ENCODE measurements at places on chromosomes 7 and 10. TPM values are rescaled to one million over a fixed set of nuclear protein-coding genes. Genes with fewer than 3 reads are reported as not detected.

DNA sequence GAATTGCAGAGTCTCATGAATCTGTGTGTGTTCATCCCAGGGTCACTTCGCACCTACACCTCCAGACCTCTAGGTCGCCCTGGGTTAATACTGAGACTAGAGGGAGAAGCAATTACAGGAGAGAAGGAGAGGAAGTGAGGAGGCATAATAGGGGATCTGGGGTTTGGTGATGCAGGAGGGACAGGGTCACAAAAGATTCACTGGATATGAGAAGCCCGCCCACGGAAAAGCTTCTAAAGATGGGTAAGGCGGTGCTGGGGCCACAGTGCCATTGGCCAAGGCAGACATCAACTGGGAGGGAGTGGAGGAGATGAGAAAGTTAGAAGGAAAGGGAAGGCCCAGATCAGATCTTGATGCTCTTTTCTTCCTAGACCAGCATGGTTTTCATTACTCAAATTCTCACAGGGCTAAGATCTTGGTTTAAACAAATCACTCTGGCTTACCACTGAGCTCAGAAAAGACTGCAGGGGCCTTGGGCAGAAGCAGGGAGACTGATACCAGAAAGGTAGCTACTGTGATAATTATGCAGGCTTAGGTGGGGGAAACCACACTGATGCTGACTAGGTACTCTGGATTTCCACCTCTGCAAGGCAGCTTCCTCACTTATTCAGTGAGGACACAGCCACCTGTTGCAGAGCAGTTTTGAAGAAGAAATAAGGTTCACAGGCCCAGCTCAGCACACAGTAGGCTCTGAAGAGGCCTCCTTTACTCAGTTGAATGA, 17.4 kb upstream of the ZNF273 start:
- no peak overlapping the region for H3K4me3 ChIP-seq
- no peaks in the 10 kb centered on the region for H3K27me3 ChIP-seq
- peaks cover 19% of the 10 kb centered on the region for H3K4me1 ChIP-seq
- peak; percentile 68 for DNase-seq

DNA sequence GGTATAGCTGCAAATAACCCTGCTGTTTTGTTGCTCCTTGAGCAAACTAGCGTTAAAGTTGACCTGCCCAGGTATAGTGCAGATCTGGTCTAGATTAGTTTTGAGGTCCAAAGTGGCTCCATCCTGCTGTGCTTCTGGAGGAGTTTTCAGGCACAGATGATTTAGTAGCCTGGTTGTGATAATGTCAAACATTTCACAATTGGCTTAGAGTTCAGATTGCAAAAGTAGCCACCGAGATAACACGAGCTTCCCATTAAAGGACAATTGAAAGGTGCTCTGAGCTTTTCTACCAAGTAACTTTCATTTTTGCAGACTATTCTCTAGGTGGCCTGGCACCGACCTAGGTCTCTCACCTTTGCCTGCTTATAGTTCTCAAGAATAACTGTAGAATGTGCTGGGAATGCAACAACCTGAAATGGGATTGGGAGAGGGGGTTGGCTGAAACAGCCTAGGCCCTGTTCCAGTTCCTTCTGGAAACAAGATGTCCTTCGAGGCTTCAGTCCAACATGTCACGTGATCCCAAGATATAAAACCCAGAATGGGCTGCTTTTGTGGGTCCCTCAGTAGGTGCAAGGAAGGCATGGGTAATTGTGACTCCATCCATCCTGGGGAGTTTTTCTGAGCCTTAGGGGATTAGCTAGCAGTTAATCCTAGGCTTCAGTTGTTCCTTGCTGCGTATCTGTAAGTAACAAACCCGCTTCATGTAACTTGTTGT, 201.0 kb downstream of the CHRM2 start:
- DNase-seq, result no peak
- H3K27ac ChIP-seq, result no peak overlapping the region
- H3K4me1 ChIP-seq, result peaks cover 10% of the 10 kb centered on the region
- no peaks in the 10 kb centered on the region for H3K36me3 ChIP-seq
- H3K27me3 ChIP-seq, result no peaks in the 10 kb centered on the region
- no peak overlapping the region for H3K4me3 ChIP-seq

DNA sequence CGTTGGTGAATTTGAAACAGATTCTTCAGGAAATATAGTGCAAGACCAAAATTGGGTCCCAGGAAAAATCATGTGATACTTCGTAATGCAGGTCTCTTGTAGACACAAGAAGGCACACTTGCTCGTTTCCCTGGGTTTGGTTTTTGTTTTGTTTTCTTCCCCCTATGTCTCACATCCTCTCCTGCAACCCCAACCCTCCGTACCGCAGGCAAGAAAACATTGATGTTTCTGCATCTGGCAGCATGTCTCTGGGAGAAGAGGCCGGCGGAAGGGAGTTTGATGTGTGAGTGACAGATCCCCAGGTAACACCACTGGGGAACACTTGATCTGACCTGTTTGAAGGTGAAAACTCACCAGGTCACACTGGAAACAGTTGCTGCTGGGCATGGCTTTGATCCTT, 718.5 kb downstream of the AUTS2 start:
- DNase-seq, result no peak
- no peak overlapping the region for H3K27ac ChIP-seq
- H3K27me3 ChIP-seq, result no peaks in the 10 kb centered on the region
- H3K4me1 ChIP-seq, result no peaks in the 10 kb centered on the region

GRCh38 chr7:49731836-49732235, 41.6 kb upstream of the VWC2 start:
- no peaks in the 10 kb centered on the region for H3K4me1 ChIP-seq
- H3K4me3 ChIP-seq, result no peak overlapping the region
- no peaks in the 10 kb centered on the region for H3K27me3 ChIP-seq
- H3K36me3 ChIP-seq, result no peaks in the 10 kb centered on the region
- DNase-seq, result no peak
- no peak overlapping the region for H3K27ac ChIP-seq

DNA sequence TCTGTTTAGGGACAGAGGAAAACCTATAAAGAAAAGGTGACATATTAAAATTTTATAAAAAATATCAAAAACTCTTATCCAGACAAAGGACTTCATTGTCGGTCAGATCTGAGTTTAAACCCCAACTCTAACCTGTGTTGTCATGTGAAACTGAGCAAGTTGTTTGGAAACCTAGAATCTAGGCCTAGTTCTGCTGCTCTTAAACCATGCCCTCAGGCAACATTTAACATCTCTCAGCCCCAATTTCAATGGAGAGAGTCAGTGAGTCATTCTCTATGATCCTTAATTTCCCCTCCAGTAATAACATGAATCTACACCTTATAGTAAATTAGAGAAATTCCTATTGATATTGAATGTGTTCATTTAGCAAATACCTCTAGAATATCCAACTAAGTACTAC, 192.3 kb downstream of the IMMP2L start:
- DNase-seq, result no peak
- H3K4me1 ChIP-seq, result no peaks in the 10 kb centered on the region
- H3K27ac ChIP-seq, result no peak overlapping the region
- H3K36me3 ChIP-seq, result no peaks in the 10 kb centered on the region
- H3K27me3 ChIP-seq, result no peaks in the 10 kb centered on the region
- H3K4me3 ChIP-seq, result no peak overlapping the region

DNA sequence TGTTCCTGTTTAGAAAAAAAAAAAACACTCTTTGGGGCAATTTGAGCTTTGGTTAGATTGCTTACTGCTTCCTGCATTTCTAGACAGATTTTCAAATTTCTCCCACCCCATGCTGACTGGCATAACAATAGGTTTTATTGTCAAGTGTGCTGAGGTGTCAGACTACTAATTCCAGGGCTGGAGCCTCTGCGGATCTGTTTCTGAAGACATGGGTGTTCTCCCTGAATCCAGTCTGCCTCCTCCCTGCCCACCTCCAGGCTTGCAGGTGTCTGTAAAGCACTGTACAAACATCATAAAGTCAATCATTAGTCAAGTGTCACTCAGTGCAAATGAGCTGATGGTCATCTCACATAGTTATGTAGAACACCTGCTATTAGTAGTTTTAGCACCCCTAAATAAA, 292.4 kb downstream of the GATA3 start:
- no peaks in the 10 kb centered on the region for H3K36me3 ChIP-seq
- H3K27ac ChIP-seq, result no peak overlapping the region
- H3K4me1 ChIP-seq, result no peaks in the 10 kb centered on the region
- H3K4me3 ChIP-seq, result no peak overlapping the region
- H3K27me3 ChIP-seq, result peaks cover 38% of the 10 kb centered on the region

GRCh38 chr10:133324198-133324792, 12.4 kb downstream of the CALY start:
- H3K27ac ChIP-seq, result no peak overlapping the region
- no peaks in the 10 kb centered on the region for H3K36me3 ChIP-seq
- peaks cover 24% of the 10 kb centered on the region for H3K4me1 ChIP-seq
- peaks cover 80% of the 10 kb centered on the region for H3K27me3 ChIP-seq
- no peak for DNase-seq

GRCh38 chr7:105285118-105285874, 103.4 kb downstream of the SRPK2 start:
- H3K4me3 ChIP-seq, result no peak overlapping the region
- H3K27me3 ChIP-seq, result no peaks in the 10 kb centered on the region
- H3K4me1 ChIP-seq, result no peaks in the 10 kb centered on the region
- H3K27ac ChIP-seq, result no peak overlapping the region
- no peaks in the 10 kb centered on the region for H3K36me3 ChIP-seq
- DNase-seq, result no peak

GRCh38 chr10:1406132-1406966, 331.0 kb downstream of the ADARB2 start:
- H3K27ac ChIP-seq, result no peak overlapping the region
- H3K27me3 ChIP-seq, result no peaks in the 10 kb centered on the region
- H3K4me3 ChIP-seq, result no peak overlapping the region
- no peaks in the 10 kb centered on the region for H3K4me1 ChIP-seq
- H3K36me3 ChIP-seq, result no peaks in the 10 kb centered on the region

GRCh38 chr10:34809796-34810195, 5.3 kb downstream of the PARD3 start:
- H3K27ac ChIP-seq, result peak overlapping the region; percentile 22
- no peak overlapping the region for H3K4me3 ChIP-seq
- no peak for DNase-seq
- no peaks in the 10 kb centered on the region for H3K27me3 ChIP-seq

- no peak overlapping the region for H3K4me3 ChIP-seq
- H3K4me1 ChIP-seq, result peaks cover 44% of the 10 kb centered on the region
- H3K27me3 ChIP-seq, result no peaks in the 10 kb centered on the region
Measured at GRCh38 chr10:110863361-110863760, 8.4 kb upstream of the PDCD4 start.

DNA sequence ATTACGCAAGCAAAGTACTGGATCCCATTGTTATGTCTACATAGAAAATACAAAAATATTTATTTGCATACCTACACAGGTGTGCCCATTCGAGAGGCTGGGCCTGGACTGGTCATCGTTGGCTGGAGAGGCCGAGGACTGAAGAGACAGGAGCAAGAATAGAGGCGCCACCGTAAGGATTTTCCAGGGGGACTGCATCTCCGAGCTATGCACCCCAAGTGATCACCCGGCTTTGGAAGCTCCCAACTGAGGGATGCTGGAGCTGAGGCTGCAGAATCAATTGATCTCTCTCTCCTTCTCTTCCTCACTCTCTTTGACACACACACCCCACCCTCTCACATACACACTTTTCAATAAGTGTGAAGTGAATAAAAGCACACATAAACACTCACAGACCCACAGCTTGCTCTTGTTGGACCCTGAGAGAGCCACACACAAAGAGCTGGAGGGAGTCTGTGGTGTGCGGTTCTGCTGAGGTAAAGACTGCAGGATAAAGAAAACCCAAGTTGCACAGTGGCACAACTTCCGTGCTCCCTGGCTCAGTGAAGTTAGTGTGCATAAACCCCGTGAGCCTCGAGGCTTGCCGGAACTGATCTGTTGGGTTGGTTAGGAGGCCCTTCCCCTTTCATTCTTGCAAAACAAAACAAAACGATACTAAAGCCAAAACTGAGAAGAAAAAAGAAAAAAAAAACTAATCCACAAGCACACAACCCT, at the start of gene AOAH:
Gene AOAH, minus strand, starts transcription at position 544 of the 714 bp plus-strand sequence. Its CDS starts 346 bp downstream, at position 198.
- no peak within 1 kb of the TSS for H3K27ac ChIP-seq
- H3K36me3 ChIP-seq, result no peaks in the 10 kb centered on the region
- H3K27me3 ChIP-seq, result no peaks in the 10 kb centered on the region
- no peaks in the 10 kb centered on the region for H3K4me1 ChIP-seq
- DNase-seq, result no peak

GRCh38 chr7:100679129-100679926, 5.8 kb downstream of the GNB2 start:
- H3K27me3 ChIP-seq, result no peaks in the 10 kb centered on the region
- peak overlapping the region; percentile 64 for H3K27ac ChIP-seq
- peaks cover 51% of the 10 kb centered on the region for H3K36me3 ChIP-seq
- H3K4me3 ChIP-seq, result no peak overlapping the region

- H3K4me1 ChIP-seq, result peaks cover 83% of the 10 kb centered on the region
- H3K27me3 ChIP-seq, result no peaks in the 10 kb centered on the region
Measured at GRCh38 chr7:107951172-107951787, 51.7 kb downstream of the LAMB1 start.

DNA sequence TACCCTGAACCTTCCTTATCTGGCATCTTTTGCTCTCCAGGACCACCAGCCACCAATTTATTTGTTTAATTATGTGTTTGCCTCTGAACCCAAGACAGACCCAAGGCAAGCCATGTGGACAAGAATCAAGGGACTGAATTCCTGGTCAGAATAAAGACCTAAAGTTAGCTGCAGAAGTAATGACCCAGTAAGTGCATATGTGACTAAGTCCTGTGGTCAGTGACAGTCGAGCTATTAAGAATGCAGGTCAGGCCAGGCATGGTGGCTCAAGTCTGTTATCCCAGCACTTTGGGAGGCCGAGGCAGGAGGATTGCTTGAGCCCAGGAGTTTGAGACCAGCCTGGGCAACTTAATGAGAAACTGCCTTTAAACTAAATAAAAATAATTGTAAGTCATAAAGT, 139.4 kb downstream of the CCDC71L start:
- no peaks in the 10 kb centered on the region for H3K4me1 ChIP-seq
- no peak overlapping the region for H3K27ac ChIP-seq
- no peaks in the 10 kb centered on the region for H3K27me3 ChIP-seq
- no peaks in the 10 kb centered on the region for H3K36me3 ChIP-seq
- H3K4me3 ChIP-seq, result no peak overlapping the region

DNA sequence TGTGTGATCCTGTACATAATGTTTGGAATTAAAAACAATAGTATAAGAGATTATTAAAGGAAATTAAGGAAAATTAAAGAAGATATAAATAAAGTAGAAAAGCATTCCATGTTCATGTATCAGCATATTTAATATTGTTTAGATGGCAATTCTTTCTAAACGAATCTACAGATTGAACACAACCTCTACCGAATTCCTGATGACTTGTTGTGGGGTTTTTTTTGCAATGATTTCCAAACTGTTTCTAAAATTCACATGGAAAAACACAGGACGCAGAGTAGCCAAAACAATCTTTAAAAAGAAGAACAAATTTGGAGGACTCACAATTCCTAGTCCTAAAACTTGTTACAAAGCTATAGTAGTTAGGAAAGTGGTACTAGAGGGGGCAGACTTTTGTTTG, 573.4 kb upstream of the IGFBP3 start:
- no peaks in the 10 kb centered on the region for H3K4me1 ChIP-seq
- H3K27me3 ChIP-seq, result no peaks in the 10 kb centered on the region
- no peak overlapping the region for H3K4me3 ChIP-seq
- no peak overlapping the region for H3K27ac ChIP-seq
- H3K36me3 ChIP-seq, result no peaks in the 10 kb centered on the region
- no peak for DNase-seq

The AKR1E2 gene
- total RNA-seq, result 21.0 TPM

The VPS37D gene
- total RNA-seq, result 2.5 TPM

The ZNF117 gene
- 4.7 TPM for total RNA-seq

The BHLHA15 gene
- total RNA-seq, result not detected

The UBN2 gene
- total RNA-seq, result 8.9 TPM

The ANKRD30A gene
- total RNA-seq, result not detected

The GIMAP4 gene
- 18.3 TPM for total RNA-seq

The UPK3BL1 gene
- total RNA-seq, result 21.2 TPM
